T-helper 1 cell (primary cell): ENCODE measurements at places on chromosomes 6 and 20.
A peak's percentile ranks its signal among the peaks of the same experiment; 100 is the strongest.

DNA sequence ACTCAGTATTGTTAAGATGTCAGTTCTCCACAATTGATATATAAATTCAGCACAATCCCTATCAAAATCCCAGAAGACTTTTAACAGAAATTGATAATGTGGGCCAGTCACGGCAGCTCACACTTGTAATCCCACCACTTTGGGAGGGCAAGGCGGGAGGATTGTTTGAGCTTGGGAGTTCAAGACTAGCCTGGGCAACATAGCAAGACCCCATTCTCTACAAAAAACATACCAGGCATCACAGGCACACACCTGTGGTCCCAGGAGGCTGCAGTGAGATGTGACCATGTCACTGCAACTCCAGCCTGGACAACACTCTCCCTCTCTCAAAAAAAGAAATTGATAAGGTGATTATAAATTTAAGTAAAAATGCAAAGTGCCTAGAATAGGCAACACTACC, 90.9 kb downstream of the PDSS2 start:
- no peak for DNase-seq

- no peak for DNase-seq
Observed at GRCh38 chr6:166645896-166646295, 18.8 kb upstream of the RPS6KA2 start.

GRCh38 chr20:53003420-53004154, 31.4 kb downstream of the TSHZ2 start:
- DNase-seq, result no peak

DNA sequence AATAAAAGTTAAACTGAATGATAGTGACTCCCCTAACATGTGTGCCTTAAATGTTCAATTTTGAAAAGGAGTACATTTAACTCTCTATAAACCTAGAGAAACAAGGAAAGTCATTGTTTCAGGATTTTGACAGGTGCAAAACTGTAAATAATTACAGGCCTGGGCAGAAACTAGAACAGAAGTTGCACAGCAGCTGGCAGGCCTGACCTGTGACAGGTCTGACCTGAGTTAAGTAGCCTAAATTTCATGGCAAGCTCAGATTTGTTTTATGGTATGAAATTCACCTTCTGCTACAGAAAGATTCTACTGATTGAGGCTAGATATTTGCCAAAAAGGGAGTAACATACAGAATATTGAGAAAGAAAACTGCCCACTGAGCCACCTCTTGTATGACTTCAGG, 166.1 kb downstream of the CDKAL1 start:
- DNase-seq, result no peak

DNA sequence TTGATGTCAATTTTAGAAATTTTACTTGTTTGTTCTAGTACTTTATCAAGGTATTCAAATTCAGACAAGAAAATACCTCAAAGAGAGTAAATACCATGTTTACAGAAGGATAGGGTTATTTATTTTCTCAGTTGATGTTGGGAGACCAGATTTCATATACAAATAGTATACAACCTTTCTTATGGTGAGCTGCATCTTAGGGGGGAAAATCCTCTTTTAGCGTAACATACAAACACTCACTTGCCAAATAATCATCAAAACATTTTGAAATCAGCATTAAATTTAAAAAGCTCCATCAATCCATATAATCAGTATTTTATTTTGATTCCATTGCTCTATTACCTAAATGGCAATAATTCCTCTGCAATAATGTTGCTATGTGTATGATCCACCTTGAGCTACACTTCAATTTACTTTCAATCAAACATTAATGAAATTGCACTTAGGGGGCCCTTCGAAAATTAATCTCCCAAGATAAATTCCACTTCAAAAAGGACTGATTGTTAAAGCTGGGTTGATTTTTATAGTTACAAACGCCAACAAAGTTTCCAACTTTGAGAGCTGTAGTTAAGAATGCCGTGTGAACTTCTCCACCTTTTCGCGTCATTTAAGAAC, 2.2 kb downstream of the NKX2-4 start:
- DNase-seq, result no peak

DNA sequence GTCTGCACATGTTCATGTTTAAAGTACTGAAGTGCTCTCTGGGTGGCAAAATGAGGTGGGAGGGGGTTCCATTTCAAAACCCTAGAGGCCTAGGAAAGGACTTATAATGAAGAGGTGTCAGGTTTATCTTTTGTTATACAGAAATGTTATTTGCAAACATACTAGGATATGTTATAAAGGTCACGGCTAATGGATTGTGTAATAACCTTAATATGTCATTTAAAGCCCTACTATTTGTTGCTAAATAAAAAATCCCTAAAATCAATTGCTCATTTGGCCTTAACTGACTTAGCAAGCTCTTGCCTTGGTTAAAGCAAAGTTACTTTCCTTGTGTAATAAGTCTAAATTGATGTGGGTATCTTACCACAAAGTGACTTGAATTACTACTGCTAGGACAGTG, 8.8 kb downstream of the NKX2-4 start:
- DNase-seq, result no peak

DNA sequence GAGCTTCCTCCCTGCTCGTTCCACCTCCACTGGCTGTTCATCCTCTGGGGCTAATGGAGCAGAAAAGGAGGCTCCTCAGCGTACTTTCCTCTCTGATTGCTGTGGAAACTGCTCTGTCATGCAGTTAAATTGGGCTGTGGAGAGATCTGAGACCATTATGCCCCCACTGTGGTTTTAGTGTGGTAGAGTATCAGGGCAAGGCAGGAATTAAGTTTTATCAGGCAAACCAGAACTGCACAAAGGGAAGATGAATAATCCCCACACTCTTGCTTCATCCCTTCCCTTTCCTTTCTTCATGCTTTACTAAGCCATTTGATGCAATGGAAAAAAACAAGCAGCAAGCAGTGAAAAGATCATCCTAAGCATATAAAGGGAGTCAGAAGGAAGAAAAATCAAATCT, 11.9 kb upstream of the ME1 start:
- no peak for DNase-seq

DNA sequence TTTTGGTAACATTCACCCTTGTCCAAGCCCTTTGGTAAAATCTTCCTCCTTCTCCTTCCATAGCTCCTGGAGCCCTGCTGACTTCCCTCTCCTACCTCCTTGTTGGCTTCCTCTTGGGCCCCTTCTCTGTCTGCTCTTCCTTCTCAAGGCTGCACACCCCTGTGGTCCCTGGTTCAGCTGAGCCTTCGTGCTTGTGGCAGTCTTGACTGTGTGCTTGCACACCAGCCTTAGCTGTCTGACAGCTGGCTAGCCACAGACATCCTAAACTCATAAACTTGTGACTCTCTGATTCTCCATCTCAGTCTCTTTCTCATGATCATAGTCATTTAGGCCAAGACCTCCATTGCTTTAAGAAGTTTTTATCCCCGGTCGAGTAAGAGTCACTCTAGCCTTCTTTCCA, 37.1 kb downstream of the DHX35 start:
- DNase-seq, result no peak

DNA sequence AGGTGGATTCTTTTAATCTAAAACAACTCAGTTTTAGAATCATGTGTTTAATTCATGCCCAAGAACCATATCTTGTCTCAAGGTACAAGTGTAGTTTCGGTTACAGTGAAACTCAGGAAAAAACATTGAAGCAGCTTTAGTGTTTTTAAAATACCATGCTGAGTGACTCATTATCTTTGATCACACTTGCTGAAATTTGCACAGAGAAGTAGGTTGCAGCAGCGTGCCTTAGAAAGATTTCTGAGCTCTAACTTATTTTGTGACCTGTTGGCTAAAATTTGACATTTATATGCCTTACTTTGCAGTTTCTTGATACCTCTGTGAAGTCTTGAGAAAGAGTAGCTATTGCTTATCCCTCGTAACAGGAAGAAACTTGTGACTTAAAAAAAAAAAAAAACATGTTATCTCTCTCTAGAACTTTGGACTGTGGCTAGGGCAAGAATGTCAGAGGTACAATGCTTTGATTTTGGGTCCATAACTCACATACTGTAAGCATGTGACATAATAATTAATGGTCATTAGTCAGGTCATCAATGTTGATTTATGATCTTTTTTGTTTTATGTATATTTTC, 34.5 kb upstream of the FUCA2 start:
- DNase-seq, result peak; percentile 67

DNA sequence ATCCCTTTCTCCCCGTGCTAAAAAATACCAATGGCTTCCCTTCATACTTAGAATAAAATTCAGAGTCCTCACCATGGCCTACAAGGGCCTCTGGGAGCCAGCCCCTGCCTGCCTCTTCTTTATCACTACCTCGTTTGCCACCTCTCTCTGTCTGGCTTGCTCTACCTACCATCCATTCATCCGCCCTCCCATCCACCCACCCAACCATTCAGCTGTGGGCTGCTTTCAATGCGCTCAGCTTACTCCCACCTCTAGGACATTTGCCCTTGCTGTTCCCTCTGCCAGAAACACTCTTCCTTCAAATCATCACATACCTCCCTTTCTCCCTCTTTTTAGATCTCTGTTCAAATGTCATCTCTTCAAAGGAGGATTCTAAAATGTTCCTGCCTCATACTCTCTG, 44.4 kb downstream of the PACSIN1 start:
- no peak for DNase-seq

GRCh38 chr6:109340811-109341210, 41.5 kb downstream of the CD164 start:
- DNase-seq, result no peak

- DNase-seq, result no peak
Observed at GRCh38 chr20:63065911-63066310, 59.1 kb upstream of the BHLHE23 start.

DNA sequence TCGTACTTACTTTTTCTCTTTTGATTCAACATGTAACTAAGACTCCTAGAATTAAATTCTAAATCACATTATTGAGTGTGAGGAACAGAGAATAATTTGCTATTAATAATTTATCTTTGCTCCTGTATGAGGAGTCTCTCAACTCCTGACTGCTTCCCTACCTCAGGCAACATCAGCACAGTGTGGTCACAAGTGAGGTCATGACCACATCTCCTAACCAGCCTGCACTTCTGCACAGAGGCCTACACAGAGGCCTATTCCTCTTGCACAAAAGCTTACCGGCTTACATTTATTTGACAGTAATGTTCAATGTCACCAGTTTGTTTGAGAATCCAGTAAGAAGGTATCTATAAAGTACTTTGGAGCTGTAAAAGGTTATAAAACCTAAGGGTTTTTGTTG, 637.4 kb upstream of the MARCKS start:
- no peak for DNase-seq

DNA sequence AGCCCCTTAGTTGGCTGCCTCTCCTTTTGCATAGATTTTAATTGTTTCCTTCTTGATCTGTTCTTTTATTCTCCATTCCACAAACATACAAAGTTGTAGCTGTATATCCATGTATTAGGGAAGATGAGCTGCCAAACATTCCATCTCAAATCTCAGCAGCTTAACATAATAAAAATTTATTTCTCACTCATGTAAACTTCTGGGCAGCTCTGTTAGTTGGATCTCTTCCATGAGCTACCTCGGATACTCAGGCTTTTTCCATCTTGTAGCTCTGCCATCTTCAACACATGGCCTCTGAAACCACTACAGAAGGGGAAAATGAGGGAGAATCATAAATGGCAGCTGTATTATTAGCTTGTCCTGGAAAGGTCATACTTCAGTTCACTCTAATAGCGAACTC, 149.4 kb upstream of the BMP2 start:
- DNase-seq, result no peak

DNA sequence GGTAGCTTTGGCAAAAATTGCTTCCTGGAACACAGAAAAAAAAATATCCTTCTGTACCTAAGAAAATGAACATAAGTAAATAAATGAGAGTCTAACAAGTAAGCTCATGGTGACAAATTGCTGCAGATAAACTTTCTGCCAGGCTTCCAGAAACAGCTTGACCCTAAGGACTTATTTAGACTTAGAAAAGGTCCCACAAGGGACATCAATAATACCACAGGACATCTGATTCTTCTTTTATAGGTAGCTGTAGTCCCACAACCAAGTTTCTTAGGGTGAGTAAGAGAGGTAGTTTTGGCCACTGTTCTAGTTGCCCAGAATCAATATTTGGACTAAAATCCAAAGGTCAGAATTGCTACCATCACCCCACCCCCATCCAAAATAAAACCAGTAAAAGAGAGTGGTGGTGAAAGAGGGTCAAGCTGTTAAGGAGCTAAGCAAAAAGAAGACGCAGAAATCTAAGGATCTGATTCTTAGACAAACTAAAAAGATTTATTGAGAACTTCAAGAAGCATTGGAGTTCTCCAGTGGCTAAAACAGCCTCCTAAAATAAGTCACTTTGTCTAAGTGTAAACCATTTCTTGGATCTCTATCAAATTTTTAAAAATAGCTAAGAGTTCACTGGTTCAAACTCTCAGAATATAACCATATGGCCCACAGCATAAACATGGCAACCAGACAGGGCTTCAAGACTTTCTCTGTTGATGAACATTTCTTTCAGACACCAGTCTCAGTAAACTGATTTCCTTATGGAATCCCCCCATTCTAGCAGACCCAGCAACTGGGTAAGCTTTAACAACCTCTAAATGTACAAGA, 180.6 kb downstream of the PTPRK start:
- no peak for DNase-seq

DNA sequence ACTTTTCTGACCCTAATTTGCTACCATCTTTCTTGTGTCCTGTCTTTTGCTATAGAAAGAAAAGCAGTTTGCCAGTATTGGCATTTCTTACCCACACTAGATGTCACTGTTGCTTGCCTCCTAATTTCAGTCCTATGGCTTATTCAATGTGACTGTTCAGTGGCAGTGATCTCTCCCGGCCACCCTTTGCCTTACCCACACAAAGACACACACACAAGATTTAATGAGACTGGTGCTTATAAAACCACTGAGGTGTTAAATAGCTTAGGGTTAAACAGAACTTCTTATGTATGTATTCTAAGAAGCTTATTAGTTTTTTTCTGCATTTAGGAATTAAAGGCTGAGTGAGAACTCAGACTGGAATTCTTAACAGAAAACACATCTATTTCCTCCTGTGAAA, 233.6 kb upstream of the ASCC3 start:
- DNase-seq, result no peak

DNA sequence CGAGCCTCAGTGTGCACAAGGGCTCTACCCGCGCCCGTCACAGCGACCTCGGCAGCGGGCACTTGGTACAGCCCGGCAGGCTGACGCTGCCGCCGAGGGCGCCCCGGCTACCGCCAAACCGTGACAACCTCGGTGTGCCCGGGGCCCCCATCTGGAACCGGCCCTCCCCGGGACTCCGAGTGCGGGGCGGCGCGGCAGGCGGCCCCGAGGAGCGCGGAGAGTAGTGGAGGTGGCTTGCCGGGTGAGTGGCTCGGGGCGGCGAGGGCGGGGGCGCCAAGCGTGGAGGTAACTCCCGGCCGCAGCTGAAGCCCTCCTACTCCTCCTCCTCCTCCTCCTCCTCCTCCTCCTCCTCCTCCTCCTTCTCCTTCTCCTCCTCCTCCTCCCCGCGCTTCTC, at the start of gene ISM1:
Gene ISM1 (plus strand): TSS at position 371 of the 394 bp plus-strand sequence. CDS start 503 bp downstream, outside the sequence.
- peak; percentile 21 for DNase-seq

- no peak for DNase-seq
Observed at GRCh38 chr6:170269151-170269845, 21.6 kb downstream of the DLL1 start.

DNA sequence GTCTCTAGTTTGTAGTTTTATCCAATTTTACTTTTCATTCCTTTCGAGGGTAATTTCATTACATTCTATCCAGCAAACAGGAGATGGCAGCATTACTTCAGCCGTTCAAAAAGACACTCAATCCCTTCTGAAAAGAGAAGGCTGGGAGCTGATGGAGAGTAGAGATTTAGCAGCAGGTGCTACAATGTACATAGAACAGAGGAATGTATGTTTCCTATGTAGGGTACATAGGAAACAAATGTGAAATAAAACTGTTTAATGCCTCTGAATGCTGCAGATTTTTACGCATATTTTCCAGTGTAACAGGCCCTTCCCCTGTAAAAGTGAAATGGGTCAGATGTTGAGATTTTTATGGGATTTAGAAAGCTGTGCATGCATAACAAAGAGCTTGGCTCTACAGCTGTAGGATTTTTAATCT, 16.0 kb downstream of the RPS12 start:
- DNase-seq, result no peak
